ENCODE measurements at places on chromosomes 16 and 17.

DNA sequence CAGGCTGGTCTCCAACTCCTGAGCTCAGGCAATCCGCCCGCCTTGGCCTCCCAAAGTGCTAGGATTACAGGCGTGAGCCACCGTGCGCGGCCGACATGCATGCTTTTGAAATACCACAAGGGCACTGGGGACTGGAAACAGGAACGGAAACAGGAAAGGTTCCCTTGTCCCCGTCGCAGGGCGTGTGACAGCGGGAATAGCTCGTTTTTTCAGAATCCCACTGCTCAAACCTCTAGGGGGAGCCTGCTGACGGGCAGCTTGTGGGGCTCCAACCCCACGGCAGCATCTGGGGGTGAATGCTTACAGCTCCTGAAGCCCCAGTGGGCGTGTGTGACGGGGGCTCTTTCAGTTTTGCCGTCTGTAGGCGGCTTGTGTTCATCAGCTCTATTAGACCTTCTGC is 18.8 kb upstream of the ASGR2 start:
- DNase-seq, result peak; percentile 15

- DNase-seq, result no peak
Observed at GRCh38 chr17:31431098-31431851, 39.8 kb downstream of the RAB11FIP4 start.

- no peak for DNase-seq
Observed at GRCh38 chr17:57412520-57413096, 156.3 kb downstream of the MSI2 start.

DNA sequence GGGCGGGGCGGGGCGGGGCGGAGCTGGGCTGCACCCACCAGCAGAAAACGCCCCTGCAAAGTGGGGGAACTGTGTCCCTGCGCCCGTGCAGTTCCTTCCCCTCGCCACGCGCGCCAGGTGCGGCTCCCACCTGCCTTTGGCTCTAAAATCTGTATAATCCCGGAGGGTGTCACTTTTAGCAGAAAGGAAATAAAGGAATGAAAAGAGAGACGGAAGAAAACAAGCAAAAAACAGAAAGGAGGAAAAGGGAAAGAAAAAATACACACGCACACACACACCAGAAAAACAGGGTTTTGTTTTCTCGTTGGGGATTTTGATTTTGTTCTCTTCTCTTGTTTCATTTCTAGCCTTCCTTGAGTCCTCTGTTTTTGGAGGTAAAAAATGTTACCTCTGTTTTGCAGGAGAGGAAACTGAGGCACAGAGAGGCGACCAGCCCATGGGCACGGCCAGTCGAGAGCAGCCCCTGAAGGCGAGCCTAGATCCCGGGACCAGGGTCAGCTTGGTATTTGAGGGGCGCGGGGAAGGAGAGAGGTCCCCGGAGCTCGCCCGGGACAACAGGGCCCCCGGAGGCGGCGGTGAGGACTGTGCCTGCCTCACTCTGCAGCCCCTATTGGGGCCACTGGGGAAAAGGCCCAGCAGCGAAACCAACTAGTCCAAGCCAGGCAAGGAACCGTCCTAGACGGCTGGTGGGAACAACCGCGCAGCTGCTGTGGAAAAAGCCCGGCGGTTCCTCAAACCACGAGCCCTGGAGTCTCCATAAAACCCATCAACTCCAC is 594 bp upstream of the CARHSP1 start:
- DNase-seq, result no peak

GRCh38 chr17:7982666-7983065 is 19.7 kb upstream of the GUCY2D start:
- no peak for DNase-seq

- no peak for DNase-seq
Observed at GRCh38 chr16:85751698-85752501, 1.0 kb upstream of the C16orf74 start.

All from stimulated activated CD4-positive, alpha-beta T cell treated with anti-CD3 and anti-CD28 coated beads, Interleukin-1b, Interleukin-23, amount 100 ng/mL, for 1 hour (primary cell).